Prostate gland (tissue), 2 donors: ENCODE measurements at places on chromosomes 16 and 17.

DNA sequence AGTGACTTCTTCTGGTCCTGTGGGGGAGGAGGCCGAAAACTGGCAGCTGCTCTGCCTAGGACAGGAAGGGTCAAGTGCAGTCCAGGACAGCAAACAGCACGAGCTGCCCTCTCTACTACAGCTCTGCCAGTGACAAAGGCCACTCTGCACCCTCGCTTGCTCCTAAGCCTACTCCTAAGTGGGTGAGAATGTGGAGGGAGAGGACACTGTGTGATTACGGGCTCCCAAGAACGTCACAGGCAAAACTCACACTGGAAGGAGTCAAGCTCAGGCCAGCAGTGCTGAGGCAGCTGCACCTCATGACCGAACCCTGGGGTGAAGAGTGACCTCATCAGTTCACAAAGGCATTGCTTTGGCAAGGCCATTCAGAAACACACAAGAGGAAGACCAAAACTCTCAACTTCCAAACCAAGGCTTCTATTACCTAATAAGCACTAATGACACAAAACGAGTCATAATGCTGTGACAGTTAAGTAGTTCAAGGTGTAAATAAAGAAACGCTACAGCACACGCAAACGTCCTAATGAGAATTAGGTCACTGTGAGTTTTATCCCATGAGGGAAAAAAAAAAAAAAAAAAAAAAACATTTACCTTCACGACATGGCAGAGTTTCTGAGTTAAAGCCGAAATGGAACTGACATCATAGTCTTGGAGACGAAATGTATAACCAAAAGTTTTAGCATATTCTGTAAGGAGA lies 35.1 kb downstream of the MARF1 start:
- DNase-seq = no peak

DNA sequence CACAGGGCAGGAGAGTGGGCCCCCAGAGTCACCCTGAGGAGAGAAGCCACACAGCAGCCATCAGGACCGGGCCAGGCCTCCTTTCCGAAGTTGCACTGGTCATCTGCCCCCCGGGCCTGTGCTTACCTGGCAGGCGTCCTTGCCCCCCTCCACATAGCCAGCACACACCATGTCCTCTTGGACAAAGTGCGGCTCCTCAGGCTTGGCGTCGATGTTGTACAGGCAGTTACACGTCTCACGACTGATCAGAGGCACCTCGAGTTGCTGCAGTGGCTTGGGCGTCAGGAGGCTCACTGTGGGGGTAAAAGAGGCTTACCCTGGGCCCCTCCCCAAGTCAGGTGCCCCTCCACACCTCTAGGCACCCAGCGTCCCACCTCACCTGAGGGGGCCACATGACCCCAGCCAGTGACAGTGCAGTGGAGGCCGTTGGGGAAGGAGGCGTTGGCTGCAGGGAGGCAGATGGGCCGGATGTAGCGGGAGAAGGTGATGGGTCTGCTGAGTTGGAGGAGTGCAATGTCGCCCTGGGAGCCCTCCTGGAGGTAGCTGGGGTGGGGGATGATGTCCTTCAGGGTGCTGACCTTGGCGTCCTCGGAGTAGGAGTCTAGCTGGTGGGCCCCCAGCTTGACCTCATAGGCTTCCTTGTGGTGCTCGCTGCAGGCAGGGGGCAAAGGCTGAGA lies 3.1 kb downstream of the PRSS8 start:
- DNase-seq = no peak

- peak; percentile 91 for DNase-seq
Measured at GRCh38 chr17:75695830-75696271, 25.4 kb upstream of the ITGB4 start.

DNA sequence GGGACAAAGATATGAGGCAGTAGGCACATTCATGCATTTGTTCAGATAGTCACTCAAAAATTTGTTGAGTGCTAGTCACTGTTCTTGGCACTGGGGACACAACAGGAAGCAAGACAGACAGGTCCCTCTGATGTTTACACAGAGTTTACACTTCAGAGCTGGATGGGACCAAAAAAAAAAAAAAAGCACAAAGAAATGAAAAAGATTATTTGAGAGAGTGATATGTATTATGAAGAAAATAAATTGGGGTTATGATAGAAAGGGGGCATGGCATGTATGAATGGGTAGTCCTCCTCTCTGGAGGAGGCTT lies 3.5 kb upstream of the YPEL2 start:
- no peak for DNase-seq

DNA sequence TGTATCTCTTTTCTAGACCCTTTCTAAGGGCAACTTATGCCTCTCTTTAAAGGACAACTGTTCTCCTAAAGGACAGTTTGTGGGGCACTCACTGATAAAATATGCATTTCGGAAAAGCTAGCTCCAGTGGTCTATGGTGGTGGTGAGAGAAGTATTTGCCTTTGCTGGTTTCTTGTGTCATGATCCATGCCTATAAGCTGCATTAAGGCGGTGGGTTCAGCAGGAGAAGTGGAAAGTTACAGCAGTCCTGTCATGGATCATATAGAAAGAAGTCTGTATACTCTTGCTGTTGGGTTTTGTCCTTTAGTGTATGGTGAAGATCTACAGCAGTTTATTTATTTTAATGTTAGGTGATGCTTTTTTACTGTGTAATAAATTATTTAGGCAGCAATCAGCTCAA lies 563.9 kb upstream of the PSMD7 start:
- no peak for DNase-seq

DNA sequence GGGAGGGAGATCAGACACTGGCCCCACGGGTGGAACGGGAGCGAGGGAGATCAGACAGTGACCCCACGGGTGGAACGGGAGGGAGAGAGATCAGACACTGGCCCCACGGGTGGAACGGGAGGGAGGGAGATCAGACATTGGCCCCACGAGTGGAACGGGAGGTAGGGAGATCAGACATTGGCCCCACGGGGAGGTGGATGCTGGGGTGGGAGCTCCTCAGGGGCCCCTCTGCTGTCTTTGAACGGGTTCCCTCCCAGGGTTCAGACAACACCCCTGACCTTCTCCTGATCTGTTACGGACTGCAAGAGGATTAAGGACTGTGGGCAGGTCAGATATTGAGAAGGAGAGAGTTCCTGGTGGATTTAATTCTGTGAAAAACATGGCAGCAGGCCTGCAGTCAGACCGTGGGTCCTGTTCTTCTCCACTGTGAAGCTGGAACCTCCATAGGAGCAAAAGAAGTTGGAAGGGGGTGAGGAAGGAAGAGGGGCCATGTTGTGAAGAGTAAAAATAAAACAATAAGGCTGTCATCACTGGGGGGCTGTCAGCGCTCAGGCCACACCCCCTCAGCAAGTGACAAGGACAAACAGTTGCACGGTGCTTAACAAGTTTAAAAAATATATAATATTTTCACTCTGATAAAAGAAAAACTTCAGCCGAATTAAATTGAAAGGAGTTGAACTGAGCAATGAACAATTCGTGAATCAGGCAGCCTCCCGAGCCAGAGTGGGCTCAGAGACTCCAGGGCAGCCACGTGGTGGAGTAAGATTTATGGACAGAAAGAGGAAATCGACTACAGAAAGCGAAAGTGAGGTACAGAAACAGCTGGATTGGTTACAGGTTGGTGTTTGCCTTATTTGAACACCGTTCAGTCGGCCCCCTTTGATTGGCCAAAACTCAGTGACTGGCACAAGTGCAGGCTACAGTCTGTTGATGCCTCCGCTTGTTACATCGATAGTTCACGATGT lies 348.7 kb upstream of the TNRC6C start:
- DNase-seq = peak; percentile 21

DNA sequence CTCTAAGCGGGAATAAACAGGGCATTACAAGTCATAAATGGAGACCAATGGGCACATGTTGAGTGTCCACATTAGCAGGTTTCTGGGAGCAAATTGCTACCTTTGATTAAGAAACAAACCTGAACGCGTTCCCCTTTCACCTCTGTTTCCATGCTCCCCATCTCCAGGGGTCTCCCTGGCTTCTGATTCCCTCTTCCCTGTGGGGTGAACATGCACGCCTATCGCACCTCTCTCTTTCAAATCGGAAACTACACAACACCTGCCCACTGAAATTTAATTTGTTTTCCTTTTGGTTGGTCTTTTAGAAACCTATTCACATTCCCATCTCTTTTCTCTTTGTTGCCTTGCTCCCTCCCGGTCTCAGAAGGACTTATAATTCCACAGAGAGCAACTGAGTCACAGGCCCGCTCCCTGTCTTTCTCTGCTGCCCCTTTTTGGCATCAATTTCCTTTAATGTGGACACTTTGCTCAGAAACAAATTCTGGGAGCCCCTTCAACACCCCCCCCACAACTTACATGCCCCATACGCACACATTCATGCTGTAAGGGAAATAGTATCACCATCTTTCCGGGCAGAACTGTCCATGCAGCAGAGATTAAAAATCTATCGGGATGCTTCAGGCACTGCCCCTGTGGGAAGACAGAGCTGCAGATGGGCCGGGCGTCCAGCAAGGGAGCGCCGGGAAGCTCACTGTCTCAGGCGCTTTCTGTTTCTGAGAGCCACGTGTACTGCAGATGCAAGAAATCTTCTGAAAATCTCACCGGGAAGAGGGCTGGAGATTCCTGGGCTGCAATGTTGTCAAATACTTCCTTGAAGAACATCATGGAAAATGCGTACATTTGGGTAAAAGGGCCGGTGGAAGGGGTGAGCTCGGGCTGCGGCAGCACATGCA lies 7.2 kb upstream of the FOXF1 start:
- DNase-seq = no peak

DNA sequence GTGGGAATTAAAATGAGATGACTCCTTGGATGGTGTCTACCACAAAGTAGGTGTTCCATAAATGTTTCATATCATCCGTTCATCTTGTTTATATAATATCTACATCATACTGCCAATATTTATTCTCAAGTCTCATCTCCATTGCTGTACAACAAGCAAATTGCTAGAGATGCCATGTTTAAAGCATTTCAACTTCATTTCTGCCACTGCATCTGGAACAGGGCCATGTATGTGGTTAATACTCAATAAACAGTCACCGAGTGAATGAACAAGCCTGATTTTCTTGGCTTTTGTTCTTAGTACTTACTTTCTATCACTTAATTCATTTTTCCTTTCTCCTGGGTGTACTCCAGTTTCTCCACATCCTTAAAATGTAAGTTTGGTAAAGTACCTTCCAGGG lies 107.6 kb downstream of the KCNJ2 start:
- no peak for DNase-seq

GRCh38 chr17:82815790-82816305 lies 24.0 kb downstream of the ZNF750 start:
- peak; percentile 72 for DNase-seq
